ENCODE measurements at places on chromosomes 12 and 14.

GRCh38 chr12:81255947-81256346 is 178.1 kb downstream of the ACSS3 start:
- no peaks in the 10 kb centered on the region for H3K4me1 ChIP-seq
- H3K36me3 ChIP-seq = no peaks in the 10 kb centered on the region
- no peaks in the 10 kb centered on the region for H3K27me3 ChIP-seq
- no peak for DNase-seq

GRCh38 chr12:12837025-12837812 is 24.1 kb downstream of the DDX47 start:
- no peak overlapping the region for H3K27ac ChIP-seq
- no peak overlapping the region for H3K4me3 ChIP-seq
- peak; percentile 70 for DNase-seq
- no peaks in the 10 kb centered on the region for H3K4me1 ChIP-seq
- no peaks in the 10 kb centered on the region for H3K27me3 ChIP-seq
- H3K36me3 ChIP-seq = peaks cover 16% of the 10 kb centered on the region

DNA sequence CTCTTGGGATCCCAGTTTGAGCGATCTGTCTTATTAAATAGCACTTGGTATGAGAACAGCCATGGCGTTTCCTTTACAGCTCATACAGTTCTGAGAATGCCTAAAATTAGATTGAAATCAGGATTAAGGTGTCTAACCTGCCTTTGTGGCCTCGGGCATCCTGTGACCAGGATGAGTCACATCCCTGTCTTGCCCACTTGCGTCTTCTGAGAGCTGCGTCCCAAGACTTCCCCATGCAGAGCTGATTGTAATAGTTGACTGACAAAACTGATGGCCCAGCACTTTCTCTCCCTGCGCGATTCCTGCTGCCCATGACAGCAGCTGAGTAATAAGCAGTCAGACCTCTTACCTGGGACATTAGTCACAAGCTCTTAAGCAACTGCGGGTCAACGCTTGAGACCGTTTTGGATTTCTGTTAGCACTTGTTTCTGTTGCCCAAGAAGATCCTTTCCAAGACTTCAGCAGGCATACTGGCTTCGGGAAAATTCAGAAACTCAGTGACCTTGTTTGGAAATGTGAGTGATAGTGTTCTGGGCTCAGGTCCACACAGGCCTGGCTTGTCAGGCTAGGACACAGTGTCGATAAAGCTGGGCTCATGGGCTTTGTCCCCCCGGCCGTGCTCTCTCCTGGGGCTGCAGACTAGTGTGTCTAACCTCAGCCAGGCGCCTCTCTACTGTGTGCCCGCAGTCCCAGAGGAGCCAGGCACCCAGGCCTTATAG is 169.9 kb upstream of the HIF1A start:
- H3K27me3 ChIP-seq = no peaks in the 10 kb centered on the region
- H3K4me3 ChIP-seq = no peak overlapping the region
- DNase-seq = peak; percentile 87
- H3K27ac ChIP-seq = no peak overlapping the region

DNA sequence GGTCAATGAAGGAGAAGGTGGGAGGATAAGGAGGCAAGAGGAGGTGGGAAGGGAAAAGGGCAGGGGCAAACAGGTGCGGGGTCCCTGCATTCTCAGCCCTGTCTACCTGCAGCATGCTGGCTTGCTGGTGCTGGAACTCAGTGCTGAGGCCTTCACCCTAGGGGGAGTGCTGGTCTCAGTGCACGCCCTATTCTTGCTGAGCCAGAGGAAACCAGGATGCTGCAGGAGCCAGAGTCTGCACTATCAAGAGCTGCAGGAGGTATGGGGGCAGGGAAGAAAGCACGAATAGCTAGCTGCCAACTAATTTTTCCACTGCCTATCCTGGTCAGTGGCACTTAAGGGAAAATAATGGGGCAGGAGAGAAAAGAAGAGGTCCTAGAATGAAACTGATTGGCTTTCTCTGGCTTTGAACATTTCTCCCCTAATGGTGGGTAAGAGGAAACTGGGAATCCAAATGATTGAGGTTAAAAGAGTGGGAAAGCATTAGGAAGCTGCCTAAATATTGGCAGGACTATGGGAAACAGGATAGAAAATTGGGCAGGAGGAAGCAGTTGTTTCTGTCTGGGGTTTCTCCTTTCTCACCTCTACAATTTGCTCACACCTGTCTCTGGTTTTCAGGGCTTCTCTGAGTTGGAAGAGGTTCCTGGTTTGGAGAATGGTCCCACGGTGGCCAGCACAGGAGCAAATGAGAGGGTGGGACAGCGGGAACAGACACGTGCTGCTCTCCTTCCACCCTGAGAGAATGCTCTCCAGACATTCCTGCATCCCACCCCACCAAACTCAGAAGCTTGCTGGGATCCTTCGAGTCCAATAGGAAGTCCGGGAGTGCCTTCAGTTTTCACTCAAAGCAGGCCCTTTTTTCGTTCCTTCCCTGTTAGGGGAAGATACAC is 1.9 kb downstream of the TMEM253 start:
- H3K27ac ChIP-seq = no peak overlapping the region
- no peaks in the 10 kb centered on the region for H3K27me3 ChIP-seq
- H3K4me1 ChIP-seq = peaks cover 46% of the 10 kb centered on the region
- no peak for DNase-seq
- no peaks in the 10 kb centered on the region for H3K36me3 ChIP-seq

DNA sequence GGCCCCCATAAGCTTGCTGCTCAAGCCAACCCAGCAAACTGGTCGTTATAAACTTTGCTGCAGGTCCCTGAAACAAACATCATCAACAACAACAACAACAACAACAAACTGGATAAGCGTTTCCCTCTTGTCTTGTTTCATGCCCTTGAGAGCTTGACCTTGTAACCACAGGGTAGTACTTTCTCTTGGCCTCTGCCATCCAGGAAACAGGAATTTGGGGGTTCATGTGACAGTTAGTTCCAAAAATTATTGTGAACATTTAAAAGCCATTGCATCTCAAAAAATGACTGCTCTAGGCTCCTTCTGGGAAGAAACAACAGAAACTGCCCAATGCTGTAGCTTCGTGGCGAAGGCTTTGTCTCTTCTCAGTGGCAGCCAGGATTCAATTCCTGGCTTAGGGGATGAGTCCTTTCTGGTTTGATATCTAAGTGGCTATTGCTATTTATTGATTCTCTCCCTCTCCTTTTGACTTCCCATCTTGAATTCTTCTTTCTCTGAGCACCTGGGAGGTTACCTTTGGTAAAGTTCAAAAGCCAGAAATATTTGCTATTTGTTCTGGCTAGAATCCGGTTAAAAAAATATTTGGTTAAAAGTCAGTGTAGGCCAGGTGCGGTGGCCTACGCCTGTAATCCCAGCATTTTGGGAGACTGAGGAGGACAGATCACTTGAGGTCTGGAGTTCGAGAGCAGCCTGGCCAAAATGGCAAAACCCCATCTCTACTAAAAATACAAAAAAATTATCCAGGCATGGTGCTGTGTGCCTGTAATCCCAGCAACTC is 52.0 kb upstream of the CPM start:
- no peaks in the 10 kb centered on the region for H3K36me3 ChIP-seq
- no peaks in the 10 kb centered on the region for H3K4me1 ChIP-seq
- H3K4me3 ChIP-seq = no peak overlapping the region
- no peak overlapping the region for H3K27ac ChIP-seq
- H3K27me3 ChIP-seq = no peaks in the 10 kb centered on the region
- DNase-seq = no peak

GRCh38 chr12:13124656-13125505 is 21.4 kb upstream of the GSG1 start:
- no peak for DNase-seq
- no peaks in the 10 kb centered on the region for H3K36me3 ChIP-seq
- H3K4me3 ChIP-seq = no peak overlapping the region
- H3K27ac ChIP-seq = no peak overlapping the region

Data from common myeloid progenitor, CD34-positive (primary cell).